Hematopoietic multipotent progenitor cell treated with erythropoietin and hydrocortisone succinate and interleukin-3 and kit ligand, for 15 days (in vitro differentiated cells): ENCODE measurements at places on chromosomes 5 and 9.

DNA sequence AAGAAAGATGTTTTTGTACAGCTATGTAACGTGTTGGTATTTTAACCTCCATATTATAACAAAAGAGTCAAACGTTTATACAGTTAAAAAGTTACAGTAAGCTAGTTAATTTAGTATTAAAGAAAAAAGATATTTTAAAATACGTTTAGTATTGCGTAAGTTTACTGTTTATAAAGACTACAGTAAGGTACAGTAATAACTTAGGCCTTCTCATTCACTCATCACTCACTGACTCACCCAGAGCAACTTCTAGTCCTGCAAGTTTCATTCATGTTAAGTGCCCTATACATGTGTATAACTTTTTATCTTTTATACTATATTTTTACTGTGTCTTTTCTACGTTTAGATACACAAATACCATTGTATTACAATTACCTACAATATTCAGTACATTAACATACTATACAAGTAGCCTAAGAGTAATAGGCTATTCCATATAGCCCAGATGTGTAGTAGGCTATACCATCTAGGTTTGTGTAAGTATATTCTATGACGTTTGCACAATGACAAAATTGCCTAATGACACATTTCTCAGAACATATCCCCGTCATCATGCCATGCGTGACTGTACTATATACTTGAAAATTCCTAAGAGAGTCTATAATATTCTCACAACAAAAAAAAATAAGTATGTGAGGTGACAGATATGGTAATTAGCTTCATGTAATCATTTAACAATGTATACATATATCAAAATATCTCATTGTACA is 33.8 kb downstream of the ERP44 start:
- DNase-seq: no peak

DNA sequence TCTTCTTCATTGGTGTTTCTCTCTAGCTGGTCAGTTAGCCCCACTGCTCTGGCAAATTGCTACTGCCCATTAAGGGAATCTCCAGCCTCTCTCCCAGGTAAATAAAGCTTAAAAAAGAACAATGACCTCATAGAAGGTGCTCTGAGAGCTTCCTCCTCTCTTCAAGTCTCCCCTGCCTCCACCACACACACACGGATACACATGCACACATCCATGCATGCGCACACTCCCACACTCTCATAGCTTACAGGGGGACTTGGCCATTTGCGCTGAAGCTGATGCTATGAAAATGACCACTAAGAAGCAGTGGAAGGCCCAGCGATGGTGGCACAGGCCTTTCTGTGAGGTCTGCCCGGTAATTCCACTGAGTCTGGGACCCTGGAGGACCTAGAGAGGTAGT is 250.9 kb downstream of the AOPEP start:
- no peak for DNase-seq

GRCh38 chr5:5792106-5792505 is 369.6 kb downstream of the ICE1 start:
- no peak for DNase-seq

DNA sequence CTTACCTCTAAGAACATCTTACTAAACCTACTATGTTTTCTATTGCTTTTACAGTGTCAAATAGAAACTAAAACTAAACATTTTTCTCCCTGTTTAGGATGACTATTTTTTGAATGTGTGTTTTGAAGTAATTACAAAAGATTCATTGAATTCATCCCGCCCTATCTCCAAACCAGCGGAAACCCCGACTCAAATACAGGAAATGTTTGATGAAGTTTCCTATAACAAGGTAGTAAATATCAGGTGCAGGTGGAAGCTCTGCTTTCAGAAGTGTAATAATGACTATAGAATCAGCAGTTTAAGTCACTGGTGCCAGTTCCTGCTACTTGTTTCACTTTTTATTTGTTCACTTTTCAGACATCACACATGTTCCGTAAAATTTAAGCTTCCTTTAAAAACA is 20.0 kb downstream of the ERAP2 start:
- DNase-seq: no peak

DNA sequence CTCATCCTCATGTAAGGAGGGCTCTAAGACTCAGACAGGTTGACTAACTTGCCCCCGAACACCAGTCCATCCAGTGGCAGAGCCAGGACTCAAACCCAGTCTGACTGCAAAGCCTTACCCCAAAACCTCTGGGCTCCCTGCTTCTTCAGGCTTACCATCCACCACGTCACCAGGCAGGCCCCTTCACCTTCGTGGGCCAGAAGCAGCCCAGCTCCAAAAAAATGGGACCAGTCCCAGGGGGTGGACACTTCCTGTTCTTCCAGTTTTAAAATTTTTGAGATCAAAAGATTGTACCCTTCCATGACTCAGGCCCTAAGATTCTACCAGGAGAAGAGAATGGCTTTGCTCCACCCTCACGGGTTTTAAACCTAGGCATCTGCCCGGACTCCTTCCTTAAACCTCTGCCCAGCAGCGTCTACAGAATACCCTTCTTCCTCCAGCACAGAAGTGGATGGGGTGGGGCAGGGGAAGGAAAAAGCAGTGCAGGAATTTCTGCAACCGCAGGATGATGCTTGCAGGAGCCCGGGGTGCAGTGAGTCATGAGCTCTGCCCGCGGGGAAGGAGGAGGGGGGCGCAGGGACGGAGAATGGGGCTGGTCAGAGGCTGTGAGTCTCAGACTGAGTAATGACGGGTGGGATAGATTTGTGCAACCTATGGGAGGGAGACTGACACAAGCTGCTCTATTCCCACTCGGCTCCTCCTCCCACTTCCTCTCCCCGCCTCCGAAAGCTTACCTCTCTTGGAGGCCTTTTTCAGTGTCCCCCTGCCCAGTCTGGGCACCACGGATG is 50.4 kb upstream of the STXBP1 start:
- DNase-seq: no peak

- no peak for DNase-seq
Measured at GRCh38 chr5:34488984-34489383, 167.1 kb upstream of the RAI14 start.

- DNase-seq: no peak
Measured at GRCh38 chr5:42760426-42760825, 3.8 kb downstream of the CCDC152 start.

DNA sequence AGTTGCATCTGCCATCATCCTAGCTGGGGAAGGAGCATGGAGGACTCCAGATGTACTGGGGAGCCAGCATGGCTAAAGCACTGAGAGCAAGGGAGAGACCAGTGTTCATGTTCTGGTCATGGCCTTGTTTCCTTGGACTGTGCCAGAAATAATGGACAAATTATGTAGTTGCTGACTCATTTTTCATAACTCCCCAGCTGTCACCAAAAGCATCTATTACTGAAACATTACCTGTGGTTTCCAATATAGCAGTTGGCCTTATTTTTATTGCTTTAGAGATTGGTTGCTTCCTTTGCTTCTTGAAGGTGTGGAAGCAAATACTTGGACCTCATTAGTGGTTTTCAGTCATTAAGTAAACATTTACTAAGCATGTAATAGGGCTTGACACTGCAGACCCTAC is 11.3 kb downstream of the RALGPS1 start:
- no peak for DNase-seq

- no peak for DNase-seq
Measured at GRCh38 chr9:111627260-111627963, 3.7 kb upstream of the DNAJC25 start.

GRCh38 chr5:126852091-126852571 is 75.2 kb downstream of the LMNB1 start:
- DNase-seq: no peak

DNA sequence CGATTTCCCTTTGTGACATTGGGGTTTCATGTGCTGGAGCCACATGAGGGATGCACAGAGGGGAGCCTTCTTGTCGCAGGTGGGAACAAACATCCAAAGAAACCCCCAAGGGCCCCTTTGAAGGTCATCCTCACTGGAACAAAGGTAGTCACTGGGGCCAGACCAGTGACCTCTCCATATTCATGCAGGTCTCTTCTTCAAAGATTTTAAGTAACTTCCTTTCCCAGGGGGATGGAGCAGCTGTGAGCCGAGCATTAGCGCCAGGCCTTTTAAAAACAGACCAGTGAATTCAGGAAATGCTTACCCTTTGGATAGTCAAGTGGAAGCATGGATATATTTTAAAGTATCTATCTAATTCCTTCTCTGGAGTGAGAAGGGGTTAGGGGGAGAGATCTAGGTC is 33.0 kb downstream of the DAPK1 start:
- no peak for DNase-seq

DNA sequence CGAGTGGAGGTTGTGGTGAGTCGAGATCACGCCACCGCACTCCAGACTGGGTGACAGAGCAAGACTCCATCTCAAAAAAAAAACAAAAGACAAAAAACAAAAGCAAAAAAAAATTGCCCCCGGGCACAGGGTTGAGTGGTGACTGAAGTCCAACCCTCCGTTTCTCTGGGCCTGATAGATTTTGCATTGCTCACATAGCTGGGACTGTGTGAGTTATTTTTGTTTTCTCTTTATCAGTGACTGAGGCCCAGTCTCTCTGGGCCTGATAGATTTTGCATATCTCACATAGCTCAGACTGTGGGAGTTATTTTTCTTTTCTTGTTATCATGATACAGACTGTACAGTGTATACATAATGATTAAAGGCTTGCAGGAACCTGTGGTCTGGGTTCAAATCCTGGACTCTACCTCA is 2.6 kb upstream of the SLC28A3 start:
- DNase-seq: no peak

- DNase-seq: no peak
Measured at GRCh38 chr5:129593525-129593924, 133.4 kb downstream of the ADAMTS19 start.

DNA sequence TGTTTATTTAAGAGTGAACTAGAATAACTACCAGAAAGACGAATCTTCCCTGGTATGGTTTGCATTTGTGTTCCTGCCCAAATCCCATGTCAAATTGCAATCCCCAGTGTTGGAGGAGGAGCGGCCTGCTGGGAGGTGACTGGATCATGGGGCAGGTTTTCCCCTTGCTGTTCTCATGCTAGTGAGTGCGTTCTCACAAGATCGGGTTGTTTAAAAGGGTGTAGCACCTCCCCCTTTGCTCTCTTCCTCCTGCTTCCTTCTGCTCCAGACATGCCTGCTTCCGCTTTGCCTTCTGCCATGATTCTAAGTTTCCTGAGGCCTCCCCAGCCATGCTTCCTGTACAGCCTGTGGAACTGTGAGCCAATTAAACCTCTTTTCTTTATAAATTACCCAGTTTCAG is 210.3 kb upstream of the TBC1D2 start:
- DNase-seq: no peak

GRCh38 chr9:129885018-129885669 is 49.9 kb downstream of the USP20 start:
- DNase-seq: peak; percentile 60

DNA sequence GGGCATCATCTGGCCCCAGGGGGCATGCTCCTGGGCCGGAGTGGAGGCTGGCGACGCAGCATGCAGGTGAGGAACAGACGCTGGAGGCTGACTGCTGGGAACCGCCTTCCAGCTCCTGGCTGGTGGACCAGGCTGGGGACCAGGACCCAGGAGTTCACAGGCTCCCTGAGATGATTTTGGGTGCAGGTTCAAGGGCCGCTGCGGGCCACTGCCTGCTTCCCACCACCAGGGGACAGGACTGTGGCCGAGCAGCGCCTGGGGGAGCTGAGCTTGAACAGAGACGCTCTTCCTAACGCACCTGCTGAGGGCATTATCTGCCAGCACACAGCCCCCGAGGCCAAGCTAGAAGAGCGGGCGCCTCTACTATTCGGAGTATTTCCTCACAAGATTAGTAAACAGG is 132.1 kb upstream of the RAPGEF1 start:
- no peak for DNase-seq

GRCh38 chr5:146409054-146409671 is 38.0 kb upstream of the TCERG1 start:
- no peak for DNase-seq

- no peak for DNase-seq
Measured at GRCh38 chr9:87167161-87167560, 219.9 kb upstream of the GAS1 start.
